ENCODE measurements at places on chromosomes 13 and 19. TPM values are rescaled to one million over a fixed set of nuclear protein-coding genes. Genes with fewer than 3 reads are reported as not detected.

DNA sequence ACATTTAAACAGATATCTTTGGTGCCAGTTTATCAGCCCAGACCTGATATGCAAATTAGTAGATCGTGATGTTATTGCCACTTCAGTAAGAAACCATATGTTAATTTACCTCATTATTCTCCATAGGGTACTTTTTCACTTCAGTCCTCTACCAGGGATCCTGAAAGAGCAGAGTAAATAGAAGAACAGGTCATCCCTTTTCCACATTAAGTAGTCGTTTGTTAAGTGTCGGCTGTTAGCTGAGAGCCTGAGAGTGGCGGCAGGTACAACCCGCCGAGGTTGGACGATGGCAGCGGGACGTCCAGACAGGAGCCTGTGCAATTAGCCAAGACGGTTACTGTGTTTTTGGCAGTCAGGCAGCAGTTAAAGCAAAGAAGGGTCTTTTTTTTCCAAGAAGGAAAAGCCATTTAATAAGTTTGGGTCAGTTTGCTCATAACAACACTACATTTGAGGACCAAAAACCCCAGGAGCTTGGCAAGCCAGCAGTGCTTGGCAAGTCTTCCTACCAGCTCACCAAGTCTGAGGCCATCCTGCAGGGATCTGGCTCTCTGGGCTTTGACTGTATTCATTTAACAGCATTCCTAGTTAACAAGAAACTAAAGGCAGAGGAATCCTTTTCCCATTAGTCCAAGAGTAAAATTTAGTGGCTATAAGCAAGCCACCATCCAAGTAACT, 231.8 kb downstream of the SHISA2 start:
- no peak for DNase-seq

GRCh38 chr13:45511310-45512097, 46.8 kb downstream of the COG3 start:
- DNase-seq, result no peak

CACNA1A gene
- total RNA-seq, result 8.5 TPM

DNA sequence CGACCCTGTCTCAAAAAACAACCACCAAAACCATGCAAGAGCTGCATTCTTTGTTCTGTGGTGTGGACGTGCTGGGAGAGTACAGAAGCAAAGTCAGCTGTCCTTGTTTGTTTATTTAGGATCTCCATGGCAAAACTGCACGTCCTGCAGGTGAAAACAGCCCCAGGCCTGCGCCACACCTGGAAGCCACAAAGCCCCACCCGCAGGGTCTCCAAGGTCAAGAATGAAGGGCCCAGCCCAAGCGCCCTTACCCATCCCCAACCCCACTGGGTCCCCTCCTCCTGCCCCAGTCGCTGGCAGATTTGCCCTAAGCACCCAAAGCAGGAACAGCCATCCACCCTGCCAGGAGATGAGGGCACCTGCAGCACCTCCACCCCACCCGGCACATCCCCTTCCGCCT, 10.5 kb downstream of the MBD3 start:
- no peak for DNase-seq

DNA sequence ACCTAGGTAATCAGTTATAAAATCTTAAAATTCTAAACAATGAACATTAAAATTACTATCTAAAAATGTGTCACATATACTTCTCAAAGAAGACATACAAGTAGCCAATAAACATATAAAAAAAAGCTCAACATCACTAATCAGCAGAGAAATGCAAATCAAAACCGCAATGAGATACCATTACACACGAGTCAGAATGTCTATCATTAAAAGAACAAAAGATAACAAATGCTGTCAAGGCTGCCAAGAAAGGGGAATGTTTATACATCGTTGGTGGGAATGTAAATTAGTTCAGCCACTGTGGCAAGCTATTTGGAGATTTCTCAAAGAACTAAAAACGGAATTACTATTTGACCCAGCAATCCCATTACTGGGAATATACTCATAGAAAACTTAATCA, 310.3 kb upstream of the EDNRB start:
- no peak for DNase-seq

ZNF726 gene
- 0.30 TPM for total RNA-seq

GRCh38 chr13:35953537-35954206, 177.5 kb downstream of the DCLK1 start:
- peak; percentile 70 for DNase-seq

GRCh38 chr19:43624933-43625332, 5.5 kb upstream of the ZNF428 start:
- DNase-seq, result peak; percentile 28

DNA sequence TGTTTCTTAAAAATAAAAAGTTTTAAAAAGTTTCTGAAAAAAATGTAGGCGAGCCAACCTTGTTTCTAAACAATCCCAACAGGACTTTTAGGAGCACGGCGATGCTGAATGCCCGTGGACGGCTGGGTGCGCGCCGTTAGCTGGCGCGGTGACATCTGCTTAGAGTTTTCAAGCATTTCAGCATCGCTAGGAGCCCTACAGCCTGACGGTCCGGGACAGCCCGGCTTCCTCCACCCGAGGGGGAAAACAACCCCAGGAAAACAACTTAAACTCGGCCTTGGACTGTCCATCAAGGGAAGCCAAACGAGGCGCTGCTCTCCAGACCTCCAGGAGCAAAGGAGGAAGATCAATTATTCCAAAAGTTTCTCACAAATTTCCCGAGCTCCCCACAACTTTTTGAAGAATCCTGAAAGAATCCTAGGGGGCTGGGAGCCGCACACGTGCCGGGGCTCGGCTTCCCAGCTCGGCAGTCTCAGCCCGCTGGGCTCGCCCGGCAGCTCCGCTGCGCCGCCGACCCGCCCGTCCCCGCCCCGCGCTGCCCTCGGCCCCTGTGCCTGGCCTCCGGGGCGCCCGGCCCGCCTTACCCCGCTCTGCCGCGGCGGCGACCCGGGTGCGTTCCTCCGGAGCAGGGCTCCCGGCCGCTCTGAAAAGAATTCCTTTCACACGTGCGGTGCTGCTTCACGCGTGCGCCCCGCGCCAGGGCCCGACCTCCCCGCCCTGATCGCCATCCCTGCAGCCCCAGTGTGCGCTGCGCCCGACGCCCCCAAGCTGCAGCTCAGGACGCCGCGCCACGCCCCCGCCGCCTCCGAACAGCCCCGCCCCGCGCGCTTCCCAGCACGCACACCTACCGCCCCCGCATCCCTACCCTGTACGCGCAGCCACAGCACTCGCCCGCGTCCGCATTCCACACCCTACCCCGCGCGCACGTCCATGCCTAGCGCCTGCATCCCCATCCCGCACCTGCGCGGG, at the start of gene GJA3:
Gene GJA3 (minus strand): TSS at position 747 of the 969 bp plus-strand sequence. CDS start 17,764 bp downstream, outside the sequence.
- no peak for DNase-seq

DNA sequence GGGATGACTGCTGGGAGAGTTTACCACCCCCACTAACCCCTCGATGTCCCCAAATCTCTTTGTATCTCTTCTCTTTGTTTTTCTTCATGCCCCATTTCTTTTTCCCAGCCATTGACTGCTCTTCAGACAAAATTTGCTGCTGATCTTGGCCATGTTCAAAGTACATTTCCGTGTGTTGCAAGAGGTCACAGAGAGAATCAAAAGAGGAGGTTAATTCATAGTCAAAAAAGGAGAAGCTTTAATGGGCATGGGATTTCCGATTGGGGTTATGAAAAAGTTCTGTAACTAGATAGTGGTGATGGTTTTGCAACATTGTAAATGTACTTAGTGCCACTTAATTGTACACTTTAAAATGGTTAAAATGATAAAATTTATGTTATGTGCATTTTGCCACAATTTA, 121.1 kb downstream of the FLT1 start:
- no peak for DNase-seq

DNA sequence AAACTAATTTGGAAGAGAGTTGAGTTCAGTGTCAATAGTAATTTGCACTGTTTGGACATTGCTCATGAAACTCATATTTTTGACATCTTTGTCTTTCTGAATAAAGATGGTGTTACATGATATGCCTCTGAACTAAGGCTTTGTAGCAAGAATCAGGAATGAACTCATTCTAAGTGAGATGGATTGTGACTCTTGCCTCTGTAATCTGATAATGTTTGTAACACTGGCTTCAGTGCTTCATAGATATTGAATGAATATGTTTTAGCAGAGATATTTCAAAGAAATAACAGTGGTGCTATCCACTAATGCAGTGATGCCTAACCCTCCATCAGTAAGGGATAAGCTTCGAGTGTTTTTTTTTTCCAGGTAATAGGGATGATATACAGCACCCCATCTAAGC, 32.9 kb downstream of the TEX26 start:
- DNase-seq, result no peak

GRCh38 chr13:81577601-81578195, 1236.8 kb upstream of the SPRY2 start:
- DNase-seq, result no peak

ZNF808 gene
- total RNA-seq, result 16.3 TPM

DNA sequence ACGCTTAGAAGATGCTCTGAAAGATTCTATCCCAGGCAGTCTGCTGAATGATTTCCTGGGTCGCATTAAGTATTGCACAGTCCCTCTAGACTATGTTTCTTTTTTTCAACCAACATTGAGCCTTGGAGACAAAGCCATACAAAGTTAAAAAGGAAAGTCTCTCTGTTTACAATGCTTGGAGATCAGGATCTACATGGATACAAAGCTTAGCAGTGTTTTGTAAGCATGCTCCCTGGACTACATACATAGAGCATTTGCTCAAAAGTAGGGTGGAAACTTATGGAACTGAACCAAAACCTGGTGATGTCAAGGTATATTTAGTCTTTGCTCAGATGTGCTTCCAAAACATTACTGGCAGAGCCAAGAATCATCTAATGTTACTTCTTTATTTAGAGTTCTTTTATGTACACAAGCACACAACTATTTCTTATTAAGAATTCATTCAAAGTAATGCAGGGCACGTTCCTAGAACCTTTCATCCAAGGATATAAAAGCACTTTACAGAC, 241.2 kb downstream of the ABCC4 start:
- no peak for DNase-seq

- peak; percentile 28 for DNase-seq
Measured at GRCh38 chr13:51584731-51585672, 740 bp downstream of the WDFY2 start.

GRCh38 chr19:48290401-48290770, 20.5 kb downstream of the ZNF114 start:
- no peak for DNase-seq

Measured in tibial nerve (tissue), 4 donors.